ENCODE measurements at places on chromosomes 6 and 20. TPM values are rescaled to one million over a fixed set of nuclear protein-coding genes. Genes with fewer than 3 reads are reported as not detected.

ADGRB3 gene
- not detected for total RNA-seq

FUT9 gene
- total RNA-seq: not detected

PTPRT gene
- not detected for total RNA-seq

HMGCLL1 gene
- 0.36 TPM for total RNA-seq

DNA sequence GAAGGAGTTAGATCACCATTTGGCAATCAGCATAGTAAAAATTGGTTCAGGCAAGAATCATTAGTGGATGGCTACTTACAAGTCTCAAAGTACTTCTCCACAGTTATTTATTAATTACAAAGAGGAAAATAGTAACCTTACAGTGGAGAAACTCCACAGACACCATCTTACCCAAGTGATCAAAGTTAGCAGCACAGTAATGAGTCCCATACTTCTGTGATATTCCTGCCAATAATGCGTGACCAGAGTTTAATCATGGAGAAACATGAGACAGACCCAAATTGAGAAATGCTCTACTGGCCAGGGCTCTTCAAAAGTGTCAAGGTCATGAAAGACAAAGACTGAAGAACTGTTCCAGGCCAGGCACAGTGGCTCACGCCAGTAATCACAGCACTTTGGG is 9.5 kb downstream of the TBC1D7 start:
- no peak for DNase-seq

DNA sequence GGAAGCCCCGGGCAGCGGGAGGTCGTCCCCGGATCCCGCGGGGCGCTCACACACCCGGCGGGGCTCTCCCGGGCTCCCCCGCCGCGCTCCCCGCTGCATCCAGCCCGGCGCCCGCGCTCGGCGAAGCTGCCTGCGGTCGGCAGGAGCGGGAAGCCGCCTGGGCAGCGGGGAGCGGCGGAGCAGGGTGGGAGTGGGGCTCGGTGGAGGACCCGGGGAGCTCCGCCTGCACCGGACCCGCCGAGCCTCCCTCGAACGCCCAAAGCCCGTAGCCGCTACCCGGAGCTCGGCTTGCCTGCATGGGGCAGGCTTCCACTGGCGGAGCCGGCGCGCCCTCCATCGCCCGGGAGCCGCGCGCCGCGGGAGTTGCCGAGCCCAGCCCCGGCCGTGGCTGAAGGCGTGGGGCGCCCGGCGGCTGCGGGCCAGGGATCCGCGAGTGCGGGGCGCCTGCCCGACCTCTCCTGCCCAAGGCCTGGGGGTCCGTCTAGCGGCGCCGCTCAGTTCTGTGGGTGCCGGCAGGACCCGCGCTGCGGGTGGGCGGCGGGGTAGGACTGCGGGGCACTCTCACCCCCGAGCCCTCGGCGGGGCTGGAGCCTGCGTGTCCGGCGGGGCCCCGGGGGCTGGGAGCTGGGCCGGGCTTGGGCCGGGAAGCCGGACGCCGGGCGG is 671 bp downstream of the CDH4 start:
- DNase-seq: peak; percentile 95

DNA sequence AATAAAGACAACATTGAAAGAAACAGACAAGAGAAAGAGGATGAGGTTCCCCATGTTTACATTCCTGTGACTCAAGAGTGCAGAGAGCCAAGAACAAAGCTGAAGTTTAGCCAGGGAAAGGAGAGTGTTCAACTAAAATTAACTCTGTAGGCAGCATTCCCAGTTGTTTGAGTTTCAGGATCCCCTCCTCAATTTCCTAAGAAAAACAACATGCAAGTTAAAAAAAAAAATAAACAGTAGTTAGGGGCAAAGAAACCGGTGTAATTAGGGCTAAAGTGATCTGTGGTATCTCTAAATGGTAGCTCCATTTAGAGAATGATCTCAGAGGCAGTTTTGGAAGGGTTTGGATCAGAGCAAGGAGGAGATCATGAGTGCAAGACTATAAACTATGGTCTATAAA is 30.9 kb upstream of the RAB23 start:
- peak; percentile 66 for DNase-seq

- DNase-seq: no peak
Measured at GRCh38 chr6:129748901-129749748, 39.1 kb upstream of the ARHGAP18 start.

DNA sequence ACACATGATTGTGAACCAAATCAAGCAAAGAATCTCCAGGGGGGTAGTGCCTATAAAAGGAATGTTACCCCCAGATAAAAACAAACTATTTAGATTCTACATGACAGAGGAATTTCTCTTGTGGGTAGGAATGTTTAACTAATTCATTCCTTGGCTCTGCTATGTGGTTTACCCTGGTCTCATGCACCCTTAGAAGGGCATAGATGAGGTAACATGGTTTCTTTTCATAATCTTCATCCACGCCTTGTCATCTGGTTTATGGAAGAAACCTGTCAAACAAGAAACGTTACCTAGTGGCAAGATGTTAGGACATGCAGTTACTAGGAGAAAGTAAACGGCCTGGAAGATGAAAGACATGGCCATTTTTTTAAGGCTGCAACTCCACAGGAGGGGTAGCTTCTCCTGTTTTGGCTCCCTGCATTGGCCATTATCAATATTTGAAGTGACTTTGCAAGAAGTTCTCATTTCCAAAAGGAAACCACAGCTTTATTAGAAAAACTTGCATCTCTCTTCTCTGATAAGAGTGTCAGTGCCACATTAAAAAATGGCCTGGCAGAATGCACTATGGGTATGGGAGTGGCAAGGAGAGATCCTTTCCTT is 45.5 kb downstream of the STX11 start:
- DNase-seq: no peak

- DNase-seq: peak; percentile 69
Measured at GRCh38 chr6:34575326-34575725, 19.2 kb upstream of the SPDEF start.

- DNase-seq: peak; percentile 43
Measured at GRCh38 chr6:31626952-31627351, 6.4 kb downstream of the PRRC2A start.

DNA sequence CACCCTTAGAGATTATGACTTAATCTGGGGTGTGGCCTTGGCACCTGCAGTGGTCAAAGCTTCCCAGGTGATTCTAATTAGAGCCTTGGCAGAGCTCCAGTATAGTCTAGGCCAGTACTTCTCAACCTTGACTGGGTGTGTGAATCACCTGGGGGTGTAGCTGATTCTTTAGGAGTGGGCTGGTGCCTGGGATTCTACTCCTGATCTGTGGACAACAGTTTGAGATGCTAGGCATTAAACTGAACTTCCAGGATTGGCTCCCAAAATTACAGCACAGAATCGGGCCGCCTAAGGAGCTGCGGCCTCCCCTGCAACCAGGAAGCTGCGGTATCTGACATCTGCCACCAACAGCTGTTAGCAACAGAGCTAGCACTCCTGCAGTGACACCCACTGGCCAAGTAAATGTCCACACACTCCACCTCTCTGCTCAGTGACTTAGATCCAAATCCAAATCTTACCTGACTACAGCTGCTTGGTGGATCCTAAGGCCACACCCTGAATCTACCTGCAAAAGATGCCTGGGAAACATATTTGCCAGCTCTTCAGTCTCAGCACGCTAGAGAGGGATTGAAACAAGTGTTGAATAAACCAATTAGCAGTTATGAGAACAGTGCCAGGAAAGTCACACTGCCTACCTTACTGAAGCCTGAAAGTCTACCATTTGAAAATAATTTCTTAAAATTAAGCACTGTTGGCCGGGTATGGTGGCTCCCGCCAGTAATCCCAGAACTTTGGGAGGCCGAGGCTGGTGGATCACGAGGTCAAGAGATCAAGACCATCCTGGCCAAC is 126.7 kb downstream of the UNC5CL start:
- DNase-seq: no peak
